ENCODE measurements at places on chromosomes 3 and 15.

- DNase-seq, result no peak
These were observed 452.8 kb downstream of the FOXP1 start for GRCh38 chr3:71130471-71131374.

DNA sequence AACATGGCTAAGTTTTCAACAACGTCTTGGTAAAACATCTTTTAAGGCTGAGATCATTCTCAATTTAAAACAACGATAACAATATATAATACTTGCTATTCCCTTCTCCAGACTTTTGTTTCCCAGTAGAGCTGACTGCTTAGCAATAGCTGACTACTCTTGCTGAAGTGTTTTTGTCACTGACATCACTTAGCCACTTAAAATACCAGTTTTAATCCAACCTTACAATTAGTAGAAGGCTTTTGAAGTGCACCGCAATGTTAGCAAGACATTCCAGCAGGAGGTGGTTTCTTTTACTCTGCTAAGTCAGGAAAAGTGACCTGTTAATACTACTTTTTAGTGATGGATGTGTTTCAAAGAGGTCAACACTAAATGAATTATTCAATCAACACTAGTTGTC lies 28.7 kb upstream of the GBE1 start:
- DNase-seq, result no peak

DNA sequence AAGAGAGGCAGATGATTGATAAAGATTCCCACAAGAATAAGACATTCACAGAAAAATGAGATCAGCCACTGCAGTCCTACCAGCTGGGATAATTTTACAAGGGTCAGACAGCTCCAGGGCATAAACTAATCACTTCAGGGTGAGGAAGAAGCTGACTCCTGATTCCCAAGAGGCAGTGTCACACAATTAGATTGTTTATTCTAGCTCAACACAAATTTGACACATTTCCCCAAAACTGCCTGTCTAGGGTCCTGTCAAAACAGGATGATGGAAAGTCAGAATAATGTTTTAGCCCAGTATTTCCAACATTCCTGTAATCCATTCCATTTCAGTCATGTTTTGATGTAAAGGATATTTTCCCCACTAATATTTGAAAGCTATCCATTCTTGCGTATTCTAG lies 110.8 kb downstream of the TNIK start:
- no peak for DNase-seq

DNA sequence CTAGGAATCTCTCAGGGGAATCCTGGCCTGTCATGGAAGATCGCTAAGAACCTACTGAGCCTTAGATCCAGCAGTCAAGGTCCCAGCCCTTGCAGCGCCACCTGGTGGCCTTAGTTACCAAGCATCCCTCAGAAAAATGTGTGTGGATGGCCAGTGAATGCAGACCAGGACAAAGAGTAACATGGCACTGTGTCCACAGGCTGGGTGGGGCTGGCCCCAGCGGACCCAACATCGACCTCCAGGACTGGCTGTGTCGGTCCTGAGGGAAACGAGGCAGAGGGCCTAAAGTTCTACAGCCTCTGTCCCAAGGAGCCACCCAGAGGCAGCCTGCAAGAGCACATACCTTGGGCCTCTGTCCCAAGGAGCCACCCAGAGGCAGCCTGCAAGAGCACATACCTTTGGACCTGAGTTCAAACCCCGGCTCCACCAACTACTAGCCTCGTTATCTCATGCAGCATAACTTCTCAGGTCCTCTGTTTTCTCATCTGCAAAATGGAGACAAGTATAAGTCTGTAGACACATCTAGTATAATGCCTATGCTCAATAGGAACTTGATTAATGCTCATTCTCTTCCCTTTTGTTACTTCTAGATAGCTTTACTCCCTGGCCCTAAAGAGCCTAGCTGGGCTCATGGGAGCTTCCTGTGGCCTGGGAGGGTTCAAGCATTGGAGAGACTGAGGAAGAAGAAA lies 57.5 kb upstream of the HERC1 start:
- DNase-seq, result peak; percentile 88

- DNase-seq, result peak; percentile 21
These were observed 990 bp upstream of the ZNF148 start for GRCh38 chr3:125375950-125376679.

GRCh38 chr3:156859578-156859977 lies 33.4 kb downstream of the LEKR1 start:
- no peak for DNase-seq

- DNase-seq, result no peak
These were observed 45.7 kb downstream of the IDH2 start for GRCh38 chr15:90056529-90056928.
